ENCODE measurements at places on chromosomes 7 and 10. TPM values are rescaled to one million over a fixed set of nuclear protein-coding genes. Genes with fewer than 3 reads are reported as not detected.

GRCh38 chr7:85508642-85509410, 322.0 kb upstream of the SEMA3D start:
- no peak for DNase-seq

- peak; percentile 63 for DNase-seq
These were observed 25.0 kb downstream of the CACUL1 start for GRCh38 chr10:118729641-118730258.

- DNase-seq, result no peak
These were observed 31.6 kb downstream of the TMEM120A start for GRCh38 chr7:75962607-75963380.

GRCh38 chr7:80047856-80048459, 86.7 kb upstream of the GNAI1 start:
- DNase-seq, result no peak

GRCh38 chr10:31768467-31768866, 160.2 kb downstream of the ARHGAP12 start:
- no peak for DNase-seq

DNA sequence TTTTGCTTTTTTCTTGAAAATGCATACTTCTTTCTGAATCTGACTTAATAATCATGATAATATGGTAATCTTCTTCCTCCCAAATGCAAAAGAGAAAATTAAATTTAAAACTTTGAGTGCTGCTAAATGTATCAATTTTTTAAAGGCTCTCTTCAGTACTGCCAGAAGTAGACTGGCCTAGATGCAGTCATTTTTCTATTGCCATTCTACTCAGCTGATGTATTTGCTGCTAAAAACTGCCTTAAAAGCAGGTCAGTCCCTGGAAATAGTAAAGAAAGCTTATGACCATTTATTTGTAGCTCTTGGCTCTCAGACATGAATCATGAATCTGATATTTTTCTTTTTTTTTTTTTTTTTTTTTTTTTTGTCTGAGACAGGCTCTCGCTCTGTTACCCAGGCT, 28.5 kb downstream of the NAPEPLD start:
- no peak for DNase-seq

DNA sequence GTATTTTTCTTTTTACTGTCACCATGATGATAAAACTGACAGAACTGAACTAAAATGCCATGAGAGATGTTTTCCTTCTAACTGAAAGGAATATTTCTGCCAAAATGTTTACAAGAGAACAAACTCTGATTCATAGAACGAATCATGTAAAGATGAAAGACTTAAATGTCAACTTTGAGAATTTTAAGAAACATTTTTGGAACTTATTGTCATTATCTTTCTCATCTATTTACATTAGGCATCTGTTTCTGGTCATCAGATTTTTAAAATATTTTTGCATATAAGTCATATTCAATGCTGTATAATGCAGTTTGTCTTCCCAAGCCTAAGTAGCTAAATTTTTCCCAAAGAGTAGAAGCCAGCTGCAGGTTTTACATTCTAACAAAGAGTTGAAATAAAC, 358.5 kb downstream of the TFEC start:
- DNase-seq, result no peak

GRCh38 chr7:90678986-90679385, 82.9 kb downstream of the CDK14 start:
- no peak for DNase-seq

GRCh38 chr7:40889099-40889498, 754.3 kb downstream of the SUGCT start:
- no peak for DNase-seq

DNA sequence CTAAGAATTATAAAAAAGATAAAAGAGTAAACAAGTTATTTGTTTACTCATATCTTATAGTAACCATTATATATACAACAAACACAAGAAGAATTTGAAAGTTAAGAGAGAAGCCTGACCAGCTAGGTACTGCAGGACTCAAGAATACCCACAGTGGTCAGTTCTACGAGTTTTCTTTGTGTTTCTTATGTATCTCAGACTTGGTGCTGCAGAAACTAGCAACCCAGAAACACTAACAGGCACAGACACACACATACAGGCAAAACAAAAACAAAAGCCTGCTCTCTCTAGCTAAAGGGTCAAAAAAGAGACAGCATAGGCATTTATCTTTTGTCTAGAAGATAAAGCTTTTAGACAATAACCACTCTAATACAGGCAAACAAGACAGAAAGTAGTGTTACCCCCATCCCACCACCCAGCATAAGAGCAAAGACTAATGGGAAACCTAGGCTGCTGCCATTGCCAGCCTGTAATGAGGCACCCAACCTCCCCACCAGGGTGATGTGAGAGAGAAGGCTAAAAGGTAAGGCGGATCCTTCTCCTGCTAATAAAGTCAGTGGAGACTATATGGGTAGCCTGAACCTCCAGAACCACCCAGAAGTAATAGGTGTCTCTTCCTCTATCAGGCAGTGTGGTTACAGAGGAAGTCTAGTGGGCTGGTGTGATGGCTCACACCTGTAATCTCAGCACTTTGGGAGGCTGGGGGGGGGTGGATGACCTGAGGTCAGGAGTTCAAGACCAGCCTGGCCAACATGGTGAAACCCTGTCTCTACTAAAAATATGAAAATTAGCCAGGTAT, 113.9 kb downstream of the DNAJC1 start:
- no peak for DNase-seq

DNA sequence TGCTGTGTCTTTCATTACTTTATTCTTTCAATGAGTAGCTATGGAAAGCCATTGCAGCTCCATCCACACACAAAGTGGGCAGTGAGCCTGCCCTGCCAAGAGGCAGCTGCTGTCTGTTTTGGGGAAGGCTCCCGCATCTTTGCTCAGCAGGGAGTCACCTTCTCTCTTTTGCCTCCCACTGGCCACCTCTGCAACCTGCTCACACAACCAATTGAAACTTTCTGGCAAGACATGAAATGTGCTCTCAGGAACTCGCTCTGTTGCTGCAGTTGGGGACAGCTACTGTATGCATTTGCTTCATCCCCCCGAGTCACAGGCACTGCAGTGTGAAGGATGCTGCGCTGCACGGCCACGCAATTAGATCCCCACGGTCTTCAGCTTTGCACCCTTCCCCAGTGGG, 244.8 kb upstream of the NFE2L3 start:
- no peak for DNase-seq

DNA sequence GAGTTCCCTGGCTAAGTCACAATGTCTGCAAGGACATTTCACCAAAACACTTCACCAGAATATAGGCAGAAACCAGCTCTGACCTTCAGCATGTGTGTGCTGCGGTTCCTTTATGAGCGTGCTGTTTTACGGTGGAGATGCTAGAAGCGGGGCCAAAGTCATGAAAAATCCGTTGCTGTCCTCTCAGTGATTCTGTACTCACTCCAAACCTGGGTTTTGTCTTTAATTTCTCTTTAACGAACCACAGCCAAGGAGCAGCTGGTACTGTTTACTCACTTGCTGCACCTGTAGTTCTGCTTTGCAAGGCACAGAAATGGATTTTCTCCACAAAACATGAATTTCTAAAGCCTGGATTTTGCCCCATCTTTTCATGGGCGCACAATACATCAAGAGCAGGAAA, 639.9 kb downstream of the PHTF2 start:
- DNase-seq, result no peak

GRCh38 chr10:125248489-125248888, 88.1 kb upstream of the CTBP2 start:
- DNase-seq, result no peak

DNA sequence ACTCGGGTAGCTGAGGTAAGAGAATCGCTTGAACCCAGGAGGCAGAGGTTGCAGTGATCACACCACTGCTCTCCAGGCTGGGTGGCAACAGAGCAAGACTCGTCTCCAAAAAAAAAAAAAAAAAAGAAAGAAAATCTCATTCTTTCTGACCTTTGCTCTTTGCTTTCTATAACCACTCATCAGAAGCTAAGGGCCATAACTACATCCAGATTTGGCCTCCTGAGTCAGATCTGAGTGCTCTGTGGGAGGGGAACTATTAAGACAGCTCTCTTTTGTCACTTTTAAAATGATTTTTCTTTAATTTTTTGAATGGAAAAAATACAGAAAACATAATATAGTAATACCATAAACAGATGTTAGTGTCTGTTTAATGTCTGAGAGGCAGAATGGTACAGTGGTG, 210.1 kb downstream of the KIAA1217 start:
- no peak for DNase-seq

GRCh38 chr10:127375461-127375860, 173.6 kb upstream of the NPS start:
- DNase-seq, result no peak

DNA sequence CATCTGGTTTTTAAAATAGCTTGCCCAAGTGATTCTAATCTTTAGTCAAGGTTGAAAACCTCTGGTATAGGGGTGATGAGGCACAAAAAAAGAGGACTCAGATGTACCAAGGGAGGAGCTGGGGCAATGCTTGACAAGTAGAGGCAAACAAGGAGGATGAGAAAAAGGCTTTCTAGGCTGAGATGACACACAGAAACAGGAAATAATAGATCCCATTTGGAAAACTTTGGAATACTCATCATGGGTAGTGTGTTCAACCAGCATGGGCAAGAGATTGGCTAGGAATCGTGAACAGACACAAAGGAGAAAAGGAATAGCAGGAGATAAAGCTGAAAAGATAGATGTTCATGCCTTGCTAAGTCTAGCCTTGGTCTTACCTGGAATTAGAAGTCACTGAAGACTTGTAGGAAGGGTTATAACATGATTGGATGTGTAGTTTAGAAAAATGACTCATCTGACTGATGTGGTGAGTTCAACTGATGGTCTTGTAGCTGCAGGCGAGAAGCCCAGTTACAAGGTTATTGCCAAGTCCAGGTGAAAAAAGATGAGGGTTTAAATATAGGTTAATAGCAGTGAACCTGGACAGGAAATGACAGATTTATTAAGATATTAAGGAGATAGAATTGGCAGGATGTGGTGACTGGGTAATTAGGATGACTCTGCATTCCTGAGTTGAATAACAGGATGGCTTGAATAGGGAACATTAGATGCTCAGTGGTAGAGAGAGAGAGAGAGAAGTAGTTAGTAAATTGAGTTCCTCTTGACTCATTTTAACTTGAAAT, 214.0 kb upstream of the LRGUK start:
- no peak for DNase-seq

DNA sequence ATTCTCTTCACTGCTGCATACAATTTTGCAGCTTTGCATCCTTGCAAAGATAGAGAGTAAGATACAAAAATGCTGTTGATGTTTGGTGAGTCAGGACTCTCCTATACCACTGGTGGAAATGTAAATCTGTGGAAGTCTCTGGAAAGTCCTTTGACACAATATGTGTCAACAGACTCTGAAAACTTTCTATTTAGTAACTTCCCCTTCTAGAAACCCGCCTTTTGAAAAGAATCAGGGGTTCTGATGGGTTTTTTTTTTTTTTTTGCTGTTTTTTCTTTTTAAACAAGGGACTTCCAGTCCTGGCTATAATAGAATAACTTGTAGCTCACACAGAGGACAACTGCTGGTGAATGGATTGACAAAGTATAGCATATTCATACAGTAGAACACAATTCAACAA, 16.4 kb downstream of the NOD1 start:
- DNase-seq, result no peak

DNA sequence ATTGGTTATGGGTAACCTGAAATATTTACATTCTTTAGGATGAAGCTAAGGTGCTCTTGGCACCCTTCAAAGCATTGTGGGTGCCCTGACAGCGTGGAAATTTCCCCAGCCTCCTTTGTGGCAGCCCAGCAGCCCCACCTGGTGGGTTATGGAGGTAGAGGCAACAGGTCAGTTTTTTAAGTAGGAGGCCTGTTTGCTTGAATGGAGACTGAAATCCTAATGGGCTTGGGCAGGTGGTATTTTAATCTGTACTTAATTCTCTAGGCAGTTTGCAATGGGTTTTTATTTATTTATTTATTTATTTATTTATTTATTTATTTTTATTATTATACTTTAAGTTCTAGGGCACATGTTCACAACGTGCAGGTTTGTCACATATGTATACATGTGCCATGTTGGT, 139.4 kb downstream of the EPC1 start:
- peak; percentile 48 for DNase-seq

DNA sequence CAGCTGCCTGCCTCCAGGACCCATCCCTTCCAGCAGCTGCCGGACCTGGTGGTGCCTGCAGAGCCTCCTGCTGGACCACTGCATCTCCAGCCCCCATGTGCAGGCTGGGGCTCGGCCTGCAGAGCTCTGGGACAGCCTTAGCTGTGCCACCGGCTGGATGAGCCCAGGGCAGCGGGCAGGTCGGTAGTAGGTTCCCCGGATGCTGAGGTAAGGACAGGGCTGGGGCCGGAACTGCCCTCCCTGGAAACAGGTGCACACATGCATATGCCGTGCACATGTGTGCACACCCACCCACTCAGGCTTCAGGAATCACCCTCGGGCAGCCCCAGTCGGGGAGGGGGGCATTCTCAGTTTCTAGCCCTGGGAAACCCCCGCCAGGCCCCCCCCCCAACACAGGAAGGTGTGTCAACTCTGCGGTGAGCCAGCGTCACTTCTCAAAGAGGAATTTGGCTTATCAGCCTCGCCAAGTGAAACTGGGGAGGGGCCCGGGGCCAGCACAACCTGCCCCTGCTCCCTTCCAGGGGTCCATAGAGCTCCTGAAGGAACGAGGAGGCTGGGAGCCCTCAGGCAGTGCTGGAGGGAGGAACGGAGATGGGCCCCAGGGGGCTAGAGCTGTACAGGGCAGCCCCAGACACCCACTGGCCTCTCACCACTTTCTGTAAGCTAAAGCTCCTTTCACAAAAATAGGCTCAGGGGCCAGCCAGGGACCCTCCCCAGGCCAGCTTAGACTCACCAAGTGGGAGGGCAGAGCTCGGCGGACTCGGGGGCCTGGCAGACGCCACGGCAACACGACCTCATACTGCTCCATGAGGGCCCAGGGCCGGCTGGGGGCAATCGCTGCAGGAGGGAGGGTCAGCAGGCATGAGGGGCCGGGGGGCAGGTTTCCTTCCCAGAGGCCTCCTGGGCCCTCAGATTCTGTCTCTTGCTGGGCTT, 1.7 kb downstream of the ADAM8 start:
- DNase-seq, result peak; percentile 77

DNA sequence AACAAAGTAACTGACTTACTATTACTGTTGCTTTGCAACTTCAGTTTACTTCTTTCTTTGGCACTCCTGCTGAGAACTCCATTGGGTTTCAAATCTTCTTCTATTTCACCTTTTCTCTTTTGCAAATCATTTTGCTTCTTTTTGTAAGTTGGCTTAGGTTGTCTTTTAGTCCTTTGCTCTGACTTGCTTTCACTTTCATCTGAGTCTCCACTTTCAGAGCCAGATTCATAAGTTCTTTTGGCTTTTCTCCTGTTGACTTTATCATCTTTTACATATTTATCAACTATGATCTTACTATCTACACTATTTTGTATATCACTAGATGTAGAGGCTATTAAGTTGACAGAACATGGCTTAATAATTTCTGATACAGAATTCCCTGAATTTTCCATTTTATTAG, 73.4 kb downstream of the NRBF2 start:
- no peak for DNase-seq

Gene CARD11
- 62.8 TPM for total RNA-seq

Gene LEP
- not detected for total RNA-seq

Gene DDC
- total RNA-seq, result not detected

Gene TRIM50
- total RNA-seq, result not detected

Gene TAC1
- not detected for total RNA-seq

Gene GRID1
- 3.1 TPM for total RNA-seq

Gene CADPS2
- total RNA-seq, result not detected
